Activated naive CD4-positive, alpha-beta T cell treated with anti-CD3 and anti-CD28 coated beads, Interleukin-2, amount 50 U/mL, for 16 hours (primary cell): ENCODE measurements at places on chromosomes 7 and 10.

DNA sequence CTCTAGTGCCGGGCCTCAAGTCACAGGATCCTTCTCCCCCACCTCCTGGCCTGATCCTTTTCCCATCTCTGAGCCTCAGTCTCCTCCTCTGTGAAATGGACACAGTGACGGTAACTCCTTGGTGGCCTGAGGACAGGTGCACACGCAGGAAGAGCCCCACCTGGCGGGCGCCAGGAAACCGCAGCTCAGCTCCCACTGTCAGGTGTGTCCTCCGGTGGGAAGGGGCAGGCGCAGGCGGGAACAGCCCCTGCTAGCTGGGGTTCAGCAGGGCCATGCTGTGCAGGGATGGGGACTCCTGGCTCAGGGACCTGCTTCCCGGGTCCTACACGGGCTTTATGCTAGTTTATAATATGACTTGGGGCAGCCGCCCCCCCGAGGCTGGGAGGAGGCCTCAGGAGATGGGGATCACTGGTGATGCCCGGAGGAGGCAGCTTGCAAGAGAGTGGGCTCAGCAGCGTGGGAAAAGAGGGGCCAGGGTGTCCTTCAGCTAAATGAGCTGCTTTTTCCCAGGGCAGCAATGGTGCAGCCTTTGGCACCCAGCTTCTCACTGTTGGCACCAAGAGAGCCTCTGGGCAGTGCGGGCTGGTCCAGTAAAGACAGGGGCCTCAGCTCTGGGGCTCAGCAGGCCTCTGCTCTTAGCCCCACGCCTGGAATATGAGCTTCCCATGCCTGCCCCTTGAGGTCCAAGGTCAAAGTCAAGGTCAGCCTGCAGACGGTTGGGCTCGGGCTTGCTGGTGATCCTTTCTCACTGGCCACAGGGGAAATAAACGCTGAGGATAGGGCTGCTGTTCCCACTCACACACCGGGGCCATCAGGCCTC is 68.0 kb upstream of the FAM20C start:
- DNase-seq: no peak

DNA sequence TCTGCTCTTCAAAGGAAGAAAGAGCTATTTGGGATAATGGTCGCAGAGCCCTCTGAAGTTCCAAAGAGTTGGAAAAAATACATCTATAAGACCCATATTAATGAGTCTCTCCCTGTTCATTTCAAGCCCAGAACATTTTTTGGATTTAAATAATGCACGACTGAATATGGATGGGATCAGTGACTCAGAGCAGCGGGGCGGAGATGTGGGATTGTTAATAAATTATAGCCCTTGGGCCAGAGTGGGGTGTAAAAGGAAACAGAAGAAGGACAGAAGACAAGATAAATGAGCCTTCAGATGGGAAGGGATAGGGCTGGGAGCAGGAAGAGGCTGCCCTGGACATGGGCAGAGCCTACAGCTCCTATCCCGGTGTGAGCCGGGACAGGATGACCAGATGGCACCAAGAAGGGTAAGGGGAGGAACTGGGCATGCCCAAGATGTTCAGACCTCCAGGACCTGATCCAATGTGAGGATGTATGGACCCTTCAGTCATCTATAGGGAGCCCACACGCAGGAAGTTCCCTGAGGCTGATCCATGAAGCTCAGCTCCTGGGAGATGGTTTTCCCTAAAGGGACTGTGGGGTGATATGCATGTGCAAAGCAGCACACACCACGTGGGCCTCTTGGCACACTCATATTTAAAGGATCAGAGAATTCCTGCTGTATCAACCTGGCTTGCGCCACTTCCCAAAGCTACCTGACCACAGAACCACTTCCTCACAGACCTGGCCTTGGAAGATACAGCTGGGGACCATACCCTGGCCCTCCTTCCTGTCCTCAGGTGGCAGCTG is 96.1 kb upstream of the PLXNA4 start:
- DNase-seq: no peak

DNA sequence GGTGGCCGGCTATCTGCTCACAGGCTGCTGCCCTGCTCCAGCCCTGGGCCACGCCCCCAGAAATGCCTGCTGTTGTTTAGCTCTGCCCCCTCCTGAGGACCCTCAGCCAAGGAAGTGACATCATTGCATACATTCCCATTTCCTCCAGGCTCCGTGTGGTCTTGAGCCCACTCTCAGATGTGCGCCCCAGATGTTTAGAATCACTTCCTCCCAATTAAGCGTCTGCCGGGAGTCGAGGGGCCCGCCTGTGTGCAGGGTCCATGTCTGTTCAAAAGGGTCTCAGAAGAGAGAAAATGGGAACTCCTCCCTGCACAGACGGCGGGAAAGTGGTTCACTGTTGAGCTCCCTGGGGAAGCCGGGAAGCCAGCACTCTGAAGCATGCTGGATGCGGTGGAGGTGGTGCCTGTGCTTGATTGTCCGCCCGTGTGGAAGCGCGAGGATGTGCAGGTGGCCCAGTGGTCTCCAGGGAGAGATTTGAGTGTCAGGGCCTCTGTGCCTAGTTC is 116.9 kb upstream of the PPIF start:
- no peak for DNase-seq

DNA sequence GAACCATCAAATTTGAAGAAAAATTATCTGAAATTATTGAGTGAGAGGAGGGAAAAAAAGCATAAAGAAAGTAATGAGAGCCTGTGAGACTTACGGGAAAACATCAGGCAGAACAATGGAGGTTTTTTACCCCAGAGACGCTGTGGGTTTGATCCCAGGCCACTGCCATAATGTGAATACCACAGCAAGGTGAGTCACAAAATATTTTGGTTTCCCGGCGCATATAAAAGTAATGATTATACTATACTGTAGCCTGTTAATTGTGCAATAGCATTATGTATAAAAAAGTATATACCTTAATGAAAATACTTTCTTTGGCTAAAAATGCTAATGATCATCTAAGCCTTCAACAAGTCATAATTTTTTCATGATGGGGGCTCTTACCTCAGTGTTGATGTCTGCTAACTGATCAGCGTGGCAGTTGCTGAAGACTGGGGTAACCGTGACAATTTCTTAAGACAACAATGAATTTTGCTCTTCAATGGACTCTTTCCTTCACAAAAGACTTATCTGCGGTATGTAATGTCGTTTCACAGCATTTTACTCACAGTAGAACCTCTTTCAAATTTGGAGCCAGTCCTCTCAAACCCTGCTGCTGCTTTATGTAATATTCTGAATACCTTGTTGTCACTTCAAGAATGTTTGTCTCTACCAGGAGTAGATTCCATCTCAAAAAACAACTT is 97.0 kb upstream of the FAM20C start:
- no peak for DNase-seq

- DNase-seq: no peak
These were observed 90.8 kb downstream of the DPY19L1 start for GRCh38 chr7:34946486-34946885.

- DNase-seq: no peak
These were observed 1034.7 kb downstream of the TYW1 start for GRCh38 chr7:68031180-68031943.

- DNase-seq: no peak
These were observed at the start of gene FGF8 for GRCh38 chr10:101775273-101776160. FGF8 (minus strand) TSS chr10:101776114; CDS start chr10:101775900, 214 bp downstream.

GRCh38 chr7:55570939-55571338 is 1.4 kb downstream of the VOPP1 start:
- DNase-seq: no peak

- DNase-seq: no peak
These were observed 750 bp upstream of the CDK14 start for GRCh38 chr7:90595342-90595800.

DNA sequence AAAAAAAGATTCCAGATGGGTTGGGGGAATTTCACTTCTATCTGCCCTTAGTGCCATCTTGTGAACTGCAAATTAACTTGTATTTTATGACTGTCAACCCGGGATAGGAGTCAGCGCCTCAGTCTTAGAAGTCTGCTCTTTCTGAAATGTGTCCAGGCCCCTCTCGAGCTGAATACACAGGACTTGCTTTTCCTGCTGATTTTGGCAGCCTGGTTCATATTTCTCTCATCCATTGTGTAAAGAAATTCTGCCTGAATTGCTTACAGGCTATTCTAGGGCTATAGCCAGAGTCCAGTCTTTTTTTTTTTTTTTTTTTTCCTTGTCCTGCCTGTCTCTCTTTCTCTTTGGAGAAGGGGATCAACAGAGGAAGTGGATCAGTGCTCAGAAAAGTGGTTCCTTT is 24.6 kb downstream of the GATA3 start:
- DNase-seq: no peak
